Motor neuron (in vitro differentiated cells): ENCODE measurements at places on chromosomes 5 and 9.

DNA sequence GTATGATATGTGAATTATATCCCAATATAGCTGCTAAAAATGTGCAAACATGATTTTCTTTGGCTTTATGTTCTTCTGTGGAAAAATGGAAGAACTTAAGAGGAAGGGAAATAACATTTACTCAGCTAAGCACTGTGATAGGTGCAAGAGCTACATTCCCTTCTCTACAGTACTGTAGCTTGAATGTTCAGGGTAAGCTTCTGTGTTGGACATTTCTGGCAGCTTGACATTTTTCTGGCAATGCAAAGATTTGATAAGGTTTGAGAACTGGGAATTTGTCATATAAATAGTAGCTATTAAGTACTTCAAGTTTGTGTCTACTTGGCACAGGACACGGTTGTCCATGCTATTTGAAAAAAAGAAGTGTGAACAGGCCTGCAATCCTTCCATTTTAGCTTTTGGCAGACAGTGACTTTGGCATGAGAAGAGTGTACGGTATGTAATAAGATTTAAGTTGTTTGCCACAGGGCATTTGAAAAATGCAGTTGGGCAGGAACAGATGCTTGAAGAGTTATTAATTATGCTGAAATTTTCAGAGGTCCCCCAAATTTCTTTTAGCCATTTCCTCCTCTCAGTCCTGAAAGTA lies 77.6 kb downstream of the KIF4B start:
- no peak for ATAC-seq

GRCh38 chr5:113043491-113043931 lies 66.9 kb downstream of the DCP2 start:
- no peak for ATAC-seq

- peak; percentile 87 for ATAC-seq
Observed at GRCh38 chr9:118652912-118653311, 716.3 kb downstream of the BRINP1 start.

DNA sequence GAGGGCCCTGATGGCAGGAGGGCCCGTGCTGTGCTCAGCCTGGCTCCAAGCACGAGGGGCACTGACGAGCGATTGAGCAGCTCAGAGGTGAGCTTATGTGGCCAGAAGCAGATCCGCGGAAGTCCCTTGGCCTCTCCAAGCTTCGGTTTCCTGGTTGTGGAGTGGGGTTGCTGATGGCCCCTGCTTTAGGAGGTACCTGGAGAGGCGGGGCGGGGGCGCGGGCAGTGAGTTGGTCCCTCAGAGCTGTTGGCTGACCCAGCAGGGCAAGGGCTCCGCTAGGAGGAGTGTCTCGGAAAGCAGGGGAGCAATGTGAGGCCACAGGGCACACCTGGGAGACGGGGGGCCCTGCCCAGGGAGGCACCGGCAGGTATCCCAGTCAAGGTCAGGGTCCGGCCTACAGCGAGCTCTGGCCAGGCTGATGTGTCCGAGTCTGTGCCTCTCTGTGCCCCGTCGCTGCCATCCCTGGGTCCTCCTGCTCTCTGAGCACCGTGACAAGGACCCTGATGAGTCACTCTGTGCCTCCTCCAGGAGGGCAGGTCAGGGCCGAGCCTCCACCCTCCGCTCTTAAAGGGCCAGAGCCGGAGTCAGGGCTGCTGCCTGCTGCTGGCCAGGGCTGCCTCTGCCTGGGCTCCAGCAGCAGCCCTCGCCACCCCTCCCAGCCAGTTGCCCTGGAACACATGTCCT lies 14.8 kb downstream of the NCS1 start:
- peak; percentile 87 for ATAC-seq

- ATAC-seq, result no peak
Observed at GRCh38 chr5:80516826-80517225, 28.9 kb downstream of the FAM151B start.

DNA sequence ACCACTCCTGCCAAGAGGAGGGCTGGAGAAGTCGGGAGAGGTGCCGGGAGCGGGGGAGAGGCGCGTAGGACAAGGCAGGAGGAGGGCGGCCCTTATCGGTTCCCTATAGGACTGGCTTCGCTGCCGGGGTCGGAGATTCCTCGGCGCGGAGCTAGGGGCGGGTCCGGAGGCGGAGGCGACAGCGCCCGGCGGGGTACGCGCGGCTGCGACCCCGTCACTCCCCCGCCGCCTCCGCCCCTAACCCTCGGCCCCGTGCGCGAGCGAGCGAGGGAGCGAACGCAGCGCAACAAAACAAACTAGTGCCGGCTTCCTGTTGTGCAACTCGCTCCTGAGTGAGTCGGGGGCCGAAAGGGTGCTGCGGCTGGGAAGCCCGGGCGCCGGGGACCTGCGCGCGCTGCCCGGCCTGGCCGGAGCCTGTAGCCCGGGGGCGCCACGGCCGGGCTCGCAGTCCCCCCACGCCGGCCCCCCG lies 2.0 kb downstream of the GLIS3 start:
- peak; percentile 11 for ATAC-seq
